ENCODE measurements at places on chromosomes 4 and X.

- DNase-seq, result no peak
Observed at GRCh38 chr4:153426207-153426885, 39.8 kb upstream of the TMEM131L start.

DNA sequence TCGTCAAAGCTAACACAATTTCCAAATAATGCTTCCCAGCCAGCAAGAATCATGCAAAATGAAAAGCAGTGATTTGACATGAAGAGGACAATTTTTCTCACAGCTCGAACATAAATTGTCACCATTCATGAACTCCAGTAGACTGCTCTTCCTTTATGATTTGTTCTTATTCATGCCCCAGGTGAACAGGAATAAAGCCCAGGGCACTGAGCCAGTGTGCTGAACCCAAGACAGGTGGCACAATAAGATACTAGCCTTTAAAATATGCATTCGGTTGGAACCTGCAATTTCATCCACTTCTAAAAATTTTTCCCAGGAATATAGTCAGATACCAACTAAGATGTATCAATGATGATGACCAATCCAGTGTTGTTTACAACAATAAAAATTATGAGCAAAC, 139.7 kb downstream of the PRSS12 start:
- no peak for DNase-seq

- no peak for DNase-seq
Observed at GRCh38 chr4:125725957-125726525, 411.3 kb downstream of the FAT4 start.

- DNase-seq, result no peak
Observed at GRCh38 chr4:72525938-72526337, 43.1 kb downstream of the ADAMTS3 start.

GRCh38 chr4:133145758-133146573, 3.1 kb upstream of the PCDH10 start:
- DNase-seq, result no peak

DNA sequence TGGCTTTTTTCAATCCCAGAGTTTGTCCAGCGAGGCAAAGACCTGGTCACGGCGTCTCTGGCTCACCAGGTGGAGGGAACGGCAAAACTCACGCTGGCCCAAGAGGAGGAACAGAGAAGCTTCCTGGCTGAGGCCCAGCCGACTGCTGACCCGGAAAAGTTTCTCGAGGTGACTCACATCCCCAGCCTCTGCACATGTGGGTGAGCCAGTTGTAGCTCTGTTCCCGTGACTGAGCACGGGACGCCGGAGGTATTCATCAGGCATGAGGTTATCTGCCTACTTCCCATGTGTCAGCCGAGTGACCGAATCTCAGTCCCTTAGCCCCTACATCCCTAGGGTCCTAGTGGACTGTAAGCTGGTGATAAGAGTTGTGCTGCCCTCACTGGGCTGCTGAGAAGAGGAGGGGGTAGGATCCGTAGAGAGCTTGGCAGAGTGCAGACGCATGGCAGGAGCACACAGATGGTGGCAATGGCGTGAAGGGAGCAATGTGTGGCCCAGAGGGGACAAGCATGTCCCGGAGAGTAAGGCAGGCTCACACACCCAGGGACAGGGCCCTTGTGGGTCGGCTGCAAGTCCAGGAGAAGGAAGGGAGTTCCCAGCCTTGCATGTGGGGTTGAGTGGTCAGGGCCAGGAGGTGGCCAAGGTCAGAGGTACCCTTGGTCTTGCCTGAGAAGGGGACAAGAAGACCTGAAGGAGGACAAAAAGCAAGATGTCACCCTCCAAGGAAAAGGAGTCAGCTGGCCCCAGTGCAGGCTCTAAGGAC, 42.9 kb downstream of the EVC start:
- no peak for DNase-seq

DNA sequence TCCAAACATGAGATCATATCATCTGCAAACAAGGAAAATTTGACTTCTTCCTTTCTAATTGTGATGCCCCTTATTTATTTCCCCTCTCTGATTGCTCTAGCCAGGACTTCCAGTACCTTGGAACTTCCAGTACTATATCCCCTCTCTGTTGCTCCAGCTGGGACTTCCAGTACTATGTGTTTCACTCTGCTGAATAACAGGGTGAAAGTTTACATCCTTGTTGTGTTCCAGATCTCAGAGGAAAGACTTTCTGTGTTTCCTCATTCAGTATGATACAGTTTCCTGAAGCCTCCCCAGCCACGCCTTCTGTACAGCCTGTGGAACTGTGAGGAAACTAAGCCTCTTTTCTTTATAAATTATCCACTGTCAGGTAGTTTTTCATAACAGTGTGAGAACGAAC, 381.3 kb upstream of the FAM47C start:
- DNase-seq, result no peak

DNA sequence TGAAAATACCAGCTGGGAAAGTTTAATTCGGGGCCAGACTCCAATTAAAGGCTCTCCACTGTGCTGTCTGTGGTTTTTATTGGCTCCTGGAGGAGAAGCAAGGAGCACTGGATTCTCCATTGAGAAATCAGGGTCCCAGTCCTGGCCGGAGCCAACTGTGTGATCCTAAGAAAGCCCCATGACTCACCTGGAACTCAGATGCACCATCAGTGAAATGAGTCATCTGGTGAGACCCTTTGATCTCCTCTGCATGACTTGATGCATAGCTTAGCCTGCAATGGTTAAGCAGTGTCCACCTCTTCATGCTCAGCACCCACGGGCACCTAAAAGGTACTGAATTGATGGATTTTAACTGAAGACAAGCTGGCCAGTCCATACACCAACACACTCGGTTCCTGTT, 119.2 kb upstream of the VCX3B start:
- DNase-seq, result no peak

DNA sequence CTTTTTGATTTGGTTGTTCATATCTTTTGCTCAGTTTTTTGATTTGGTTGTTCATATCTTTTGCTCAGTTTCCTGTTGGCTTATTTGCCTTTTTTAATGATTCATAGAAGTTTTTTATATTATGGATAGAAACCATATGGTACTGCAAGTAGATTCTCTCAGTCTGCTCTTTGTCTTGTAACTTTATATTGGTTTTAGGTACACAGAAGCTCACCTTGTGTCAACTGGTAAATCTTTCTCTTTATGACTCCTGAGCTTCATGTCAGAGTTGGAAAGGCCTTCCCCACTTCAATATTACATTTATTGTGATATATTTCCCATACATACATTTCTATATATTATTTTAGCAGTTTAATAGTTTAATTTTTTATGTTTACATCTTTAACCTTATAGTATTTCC, 8.2 kb upstream of the VGLL1 start:
- no peak for DNase-seq

GRCh38 chrX:135528254-135528653, 7.8 kb downstream of the INTS6L start:
- DNase-seq, result no peak

- DNase-seq, result no peak
Observed at GRCh38 chr4:7402526-7402925, 32.2 kb downstream of the PSAPL1 start.

DNA sequence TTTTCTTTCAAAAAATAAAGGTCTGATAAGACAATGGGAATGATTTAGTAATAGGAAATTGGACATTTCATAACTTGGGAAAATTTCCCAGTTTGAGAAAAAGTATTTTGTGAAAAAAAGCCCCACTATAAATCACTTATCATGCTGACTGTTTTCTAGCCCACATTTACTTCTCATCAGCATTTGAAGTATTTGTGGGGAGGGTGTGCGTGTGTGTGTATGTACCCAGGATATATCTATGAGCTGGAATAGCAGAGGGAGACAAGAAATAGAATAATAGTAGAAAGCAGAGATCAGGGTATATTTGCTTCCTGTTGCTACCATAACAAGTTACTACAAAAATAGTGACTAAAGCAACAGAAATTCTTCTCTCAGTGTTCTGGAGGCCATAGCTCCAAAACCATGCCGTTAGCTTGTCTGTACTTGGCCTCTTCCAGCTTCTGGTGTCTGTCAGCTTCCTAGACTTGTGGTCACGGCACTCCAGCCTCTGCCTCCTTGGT, 139.8 kb downstream of the PTTG2 start:
- no peak for DNase-seq

- no peak for DNase-seq
Observed at GRCh38 chr4:61603086-61603485, 403.0 kb downstream of the ADGRL3 start.

DNA sequence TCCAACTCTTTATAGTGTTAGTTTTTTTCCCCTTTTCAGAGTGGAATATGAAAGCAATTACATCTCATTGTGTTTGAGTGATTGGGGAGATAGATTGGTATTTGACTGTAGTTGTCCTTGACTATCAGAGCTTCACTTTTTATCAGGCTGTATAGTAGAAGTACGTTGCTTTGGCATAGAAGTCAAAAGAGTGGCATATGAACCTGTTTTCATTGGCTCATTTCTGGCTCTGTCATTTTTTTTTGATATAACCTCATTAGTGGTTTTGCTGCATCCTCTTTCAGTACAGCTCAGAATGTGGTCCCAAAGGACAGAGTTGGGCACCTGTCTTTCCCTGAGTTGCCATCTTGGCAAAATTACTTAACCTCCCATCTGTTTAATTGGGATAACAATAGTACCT, 1.4 kb downstream of the TMA16 start:
- no peak for DNase-seq

DNA sequence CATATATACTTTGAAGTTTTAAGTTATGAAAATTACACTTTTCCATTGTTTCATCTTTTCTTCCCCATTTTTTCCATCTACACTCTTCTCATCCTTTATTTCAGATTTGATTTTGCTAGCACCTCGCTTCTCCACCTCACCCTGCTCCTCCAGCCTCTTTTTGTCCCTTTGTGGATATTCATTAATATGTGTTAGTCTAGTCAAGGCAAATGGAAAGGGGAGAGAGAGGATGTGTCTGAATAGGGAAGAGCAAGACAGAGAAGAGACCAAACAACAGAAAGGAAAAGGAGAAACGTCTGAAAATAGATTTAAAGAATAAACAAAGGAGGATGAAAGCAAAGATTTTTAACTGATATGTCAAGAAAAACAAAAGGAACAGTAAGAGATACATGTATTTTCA, 24.1 kb downstream of the GPM6A start:
- DNase-seq, result no peak

GRCh38 chrX:23610495-23610894, 56.8 kb upstream of the PRDX4 start:
- DNase-seq, result no peak

GRCh38 chr4:35125995-35126712, 1118.2 kb downstream of the ARAP2 start:
- DNase-seq, result no peak

- DNase-seq, result no peak
Observed at GRCh38 chr4:7315286-7315685, 119.4 kb downstream of the PSAPL1 start.

- no peak for DNase-seq
Observed at GRCh38 chr4:164614329-164614728, 139.6 kb upstream of the SMIM31 start.

DNA sequence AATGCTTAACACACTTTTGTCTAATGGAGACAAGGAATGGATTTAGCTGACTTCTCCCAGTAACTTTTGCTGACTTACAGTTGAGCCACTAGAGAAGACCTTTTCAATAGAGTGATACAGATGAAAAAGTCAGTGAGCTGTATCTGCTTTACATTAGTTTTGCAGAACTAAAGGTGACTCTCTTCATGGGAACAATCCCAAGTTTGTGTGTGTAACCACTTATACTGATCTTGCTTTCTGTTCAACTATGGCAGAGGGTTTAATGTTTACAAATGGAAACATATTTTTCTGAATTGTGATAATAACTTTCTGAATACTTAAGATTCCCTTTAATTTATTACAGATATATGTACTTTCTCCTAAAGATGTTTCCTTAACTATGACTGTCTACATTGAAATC, 182.6 kb upstream of the PUDP start:
- DNase-seq, result no peak

- no peak for DNase-seq
Observed at GRCh38 chr4:7985891-7986441, 46.3 kb upstream of the AFAP1 start.

GRCh38 chr4:16642897-16643296, 255.5 kb downstream of the LDB2 start:
- DNase-seq, result no peak

DNA sequence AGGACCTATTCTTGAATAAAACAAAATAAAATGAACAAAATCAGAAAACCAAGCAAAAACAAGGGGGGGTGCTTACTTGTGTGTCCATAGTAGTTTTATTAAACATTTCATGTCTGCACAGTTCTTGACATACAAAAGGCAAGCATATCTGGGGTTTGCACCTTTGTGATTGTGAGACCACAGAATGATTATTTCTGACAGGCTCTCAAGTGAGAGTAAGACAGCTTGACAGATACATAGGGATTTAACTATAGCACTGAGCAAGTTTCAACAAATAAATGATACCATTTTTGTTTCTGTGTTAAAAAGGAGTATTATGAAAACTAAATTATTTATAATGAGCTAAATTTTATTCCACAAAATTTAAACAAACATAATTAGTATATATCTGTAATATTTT, 712.0 kb upstream of the PCDH10 start:
- DNase-seq, result no peak

- no peak for DNase-seq
Observed at GRCh38 chrX:105823092-105823455, 735 bp downstream of the NRK start.

- no peak for DNase-seq
Observed at GRCh38 chrX:75156531-75156945, 455 bp upstream of the ABCB7 start.

DNA sequence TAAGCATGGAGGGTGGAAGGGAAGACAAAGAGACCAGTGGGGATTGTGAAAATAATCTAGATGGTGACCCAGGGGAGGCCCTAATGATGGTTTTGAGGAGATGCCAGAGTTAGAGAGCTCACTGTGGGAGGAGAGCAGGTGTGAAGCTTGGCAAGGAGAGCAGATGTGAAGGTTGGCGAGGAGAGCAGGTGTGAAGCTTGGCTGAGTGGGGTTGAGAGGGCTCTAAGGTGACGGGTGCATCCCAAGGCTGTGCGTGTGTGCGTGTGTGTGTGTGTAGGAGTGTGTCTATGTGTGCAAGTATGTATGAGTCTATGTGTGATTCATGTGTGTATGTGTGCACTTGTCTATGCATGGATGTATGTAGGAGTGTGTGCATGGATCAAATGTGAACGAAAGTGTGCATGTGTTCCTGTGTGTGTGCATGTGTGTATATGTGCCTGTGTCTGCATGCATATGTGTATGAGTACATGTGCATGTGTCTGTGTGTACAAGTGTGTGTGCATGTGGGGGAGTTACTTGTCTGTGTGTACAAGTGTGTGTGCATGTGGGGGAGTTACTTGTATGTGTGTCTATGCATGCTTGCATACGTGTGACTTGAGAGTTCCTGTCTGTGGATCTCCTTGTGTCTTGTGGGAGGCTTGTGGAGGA, 72.0 kb downstream of the EVC start:
- no peak for DNase-seq

DNA sequence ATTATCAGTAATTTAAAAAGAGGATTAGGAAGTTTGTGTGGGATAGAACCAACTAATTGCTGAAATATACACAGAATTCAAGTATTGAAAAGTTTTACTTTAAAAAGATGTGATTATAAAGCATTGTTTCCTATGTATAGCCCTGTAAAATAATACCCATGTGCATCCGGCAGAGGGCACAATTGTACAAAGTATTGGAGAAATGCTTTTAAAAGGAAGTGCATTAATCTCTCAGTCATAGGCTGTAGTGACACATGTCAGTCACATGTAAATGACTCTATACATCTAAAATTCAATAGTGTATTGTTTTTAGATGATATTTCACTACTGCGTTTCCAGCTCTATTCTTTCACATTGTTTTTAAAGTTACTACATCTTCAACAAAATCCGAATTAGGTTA, 9.7 kb upstream of the GEMIN8 start:
- DNase-seq, result peak; percentile 24

GRCh38 chr4:144178414-144178813, 37.9 kb upstream of the GYPA start:
- DNase-seq, result no peak

GRCh38 chr4:133869486-133869885, 332.1 kb downstream of the PABPC4L start:
- no peak for DNase-seq
